Pulmonary artery endothelial cell (primary cell): ENCODE measurements at places on chromosomes 4 and X.
A peak's percentile ranks its signal among the peaks of the same experiment; 100 is the strongest.

- no peak for DNase-seq
Observed at GRCh38 chrX:148333989-148334388, 166.4 kb upstream of the AFF2 start.

DNA sequence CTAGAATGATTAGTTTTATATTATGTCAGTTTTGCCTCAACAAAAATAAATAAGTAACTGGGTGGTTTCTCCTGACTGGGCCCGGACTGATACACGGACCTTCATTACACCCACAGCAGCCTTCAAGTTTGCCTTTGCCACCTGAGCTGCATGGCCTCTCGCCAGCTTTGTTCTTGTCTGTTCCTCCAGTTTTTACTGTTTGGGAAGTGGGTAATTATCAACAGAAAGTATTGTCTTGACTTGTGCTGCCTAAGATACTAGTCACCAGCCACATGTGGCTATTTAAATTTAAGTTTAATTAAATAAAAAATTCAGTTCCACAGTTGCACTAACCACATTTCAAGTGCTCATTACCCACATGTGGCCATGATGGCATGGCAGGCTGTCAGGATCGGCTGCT, 74.7 kb upstream of the INTU start:
- DNase-seq = no peak

DNA sequence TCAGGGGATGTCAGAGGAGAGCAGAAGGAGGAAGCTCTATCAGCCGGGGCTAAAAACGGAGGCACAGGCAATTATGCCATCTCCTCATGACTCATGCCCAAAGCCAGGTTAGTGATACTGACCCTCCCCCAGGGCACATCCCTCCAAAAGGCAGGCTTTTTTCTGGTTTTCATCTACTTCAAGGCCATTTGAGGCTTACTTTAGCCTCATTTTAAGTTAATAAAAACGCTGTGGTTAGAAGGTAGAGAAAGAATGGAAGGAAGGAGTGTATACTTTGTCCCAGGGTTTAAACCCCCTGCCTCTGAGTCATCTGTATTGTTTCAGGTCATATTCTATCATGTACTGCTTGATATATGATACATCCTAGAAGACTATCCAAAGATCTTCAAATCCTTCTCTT, 89.7 kb upstream of the NDP start:
- DNase-seq = no peak

GRCh38 chr4:121791481-121791880, 9.6 kb upstream of the EXOSC9 start:
- DNase-seq = no peak

GRCh38 chr4:14084598-14084997, 457.1 kb upstream of the BOD1L1 start:
- DNase-seq = no peak

GRCh38 chrX:109036624-109037023, 300.3 kb upstream of the IRS4 start:
- DNase-seq = no peak

DNA sequence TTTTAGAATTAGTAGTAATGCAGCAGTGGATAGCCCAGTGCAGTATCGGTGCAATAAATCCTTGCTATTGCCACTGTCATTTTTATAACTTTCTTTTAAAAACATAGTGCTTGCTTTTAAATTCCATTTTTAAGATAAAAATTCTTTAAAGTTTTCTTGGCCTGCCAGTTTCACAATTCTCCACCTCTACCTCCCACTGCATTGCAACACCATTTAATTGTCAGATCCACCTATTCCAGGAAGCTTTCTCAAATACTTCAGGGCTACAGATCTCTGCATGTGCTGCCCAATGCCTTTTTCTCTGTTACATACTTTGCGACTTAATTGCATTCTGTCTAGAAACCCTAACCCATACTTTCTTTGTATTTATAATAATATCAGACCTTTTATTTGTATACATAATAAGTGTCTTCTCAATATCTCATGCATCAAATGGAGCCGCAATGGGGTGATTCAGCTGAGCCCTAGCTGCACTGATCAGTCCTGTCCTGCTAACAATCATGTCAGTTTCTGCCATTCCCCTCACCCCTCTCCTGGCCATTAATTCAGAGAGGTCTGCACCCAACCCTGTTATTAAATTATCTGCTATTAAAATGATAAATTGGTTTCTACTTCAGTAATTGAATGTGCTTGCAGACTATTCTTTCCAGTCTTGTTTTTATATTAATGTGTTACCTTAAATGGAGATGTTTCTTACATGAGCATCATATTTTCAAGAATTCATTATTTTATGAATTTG, 193.1 kb downstream of the SLIT2 start:
- DNase-seq = no peak

DNA sequence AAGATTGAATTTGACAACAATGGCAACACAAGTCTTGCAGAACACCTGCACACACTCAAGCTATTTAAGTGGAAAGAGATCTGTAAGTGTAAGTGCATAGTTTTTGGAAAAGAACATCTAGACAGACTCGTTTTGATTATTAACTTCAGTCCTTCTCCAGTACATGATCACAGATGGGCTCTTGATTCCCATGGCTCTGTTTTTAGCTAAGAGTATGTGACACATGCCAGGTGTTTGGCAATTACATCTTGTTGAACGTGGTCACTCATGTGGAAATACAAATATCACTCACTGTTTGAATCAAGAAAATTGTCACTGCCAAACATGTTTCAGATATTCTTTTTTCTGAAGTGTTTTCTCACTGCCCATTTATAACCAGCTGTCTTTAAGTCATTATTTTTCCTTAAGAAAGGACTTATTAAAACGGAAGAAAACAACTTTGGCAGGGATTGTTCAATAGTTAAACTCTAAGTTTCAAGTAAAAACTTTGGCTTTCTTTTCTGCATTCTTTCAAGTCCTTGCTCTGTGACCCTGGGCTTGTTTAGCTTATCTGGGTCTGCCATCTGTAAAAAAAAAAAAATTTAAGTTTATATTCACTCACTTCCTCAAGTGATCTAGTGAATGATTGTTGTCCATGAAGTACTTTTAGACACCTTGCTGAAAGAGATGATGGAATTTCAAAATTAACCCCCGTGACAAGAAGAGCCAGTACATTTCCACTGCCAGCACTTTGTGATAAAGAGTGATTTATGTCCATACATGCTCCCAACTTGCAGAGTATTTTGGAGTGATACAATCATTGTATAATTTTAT, 125.4 kb downstream of the ATXN3L start:
- peak; percentile 20 for DNase-seq

- DNase-seq = no peak
Observed at GRCh38 chr4:175509320-175509719, 302.7 kb downstream of the GPM6A start.

DNA sequence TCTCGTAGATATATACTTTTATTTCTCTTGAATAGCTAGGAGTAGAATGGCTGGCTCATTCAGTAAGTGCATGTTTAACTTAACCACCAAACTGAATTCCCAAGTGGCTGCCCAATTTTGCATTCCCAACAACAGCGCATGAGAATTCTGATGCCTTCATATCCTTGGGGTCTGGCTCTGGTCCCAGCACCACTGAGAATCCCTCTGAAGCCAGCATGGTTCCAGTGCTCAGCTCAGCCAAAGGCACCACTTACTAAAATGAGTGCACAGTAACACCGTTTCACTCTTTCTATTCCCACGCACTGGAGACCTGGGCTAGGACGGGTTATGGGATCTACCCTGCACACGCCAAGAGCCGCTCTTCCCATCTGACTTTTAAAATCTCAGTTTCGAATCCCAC, 60.4 kb downstream of the CASP3 start:
- DNase-seq = no peak

DNA sequence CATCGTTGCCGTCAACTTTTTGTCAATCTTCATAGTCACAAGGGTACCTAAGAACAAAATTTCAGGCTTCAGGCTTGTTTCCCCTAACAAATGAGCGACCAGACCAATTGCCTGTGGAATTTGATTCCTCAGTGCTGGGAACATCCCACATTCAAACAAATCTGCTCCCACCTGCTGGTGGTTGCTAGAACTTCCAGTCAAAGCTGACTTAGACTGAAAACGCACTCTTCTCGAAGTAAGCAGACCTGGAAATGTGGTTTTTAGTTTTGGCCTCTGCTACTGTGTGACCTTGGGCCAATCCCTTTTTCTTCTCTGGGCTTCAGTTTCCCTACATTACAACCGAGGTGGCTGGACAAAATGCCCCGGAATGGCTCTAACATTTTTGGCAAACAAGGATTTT, 1.8 kb upstream of the GABRQ start:
- no peak for DNase-seq

- DNase-seq = no peak
Observed at GRCh38 chrX:72271812-72272211, 5.2 kb downstream of the RPS4X start.

DNA sequence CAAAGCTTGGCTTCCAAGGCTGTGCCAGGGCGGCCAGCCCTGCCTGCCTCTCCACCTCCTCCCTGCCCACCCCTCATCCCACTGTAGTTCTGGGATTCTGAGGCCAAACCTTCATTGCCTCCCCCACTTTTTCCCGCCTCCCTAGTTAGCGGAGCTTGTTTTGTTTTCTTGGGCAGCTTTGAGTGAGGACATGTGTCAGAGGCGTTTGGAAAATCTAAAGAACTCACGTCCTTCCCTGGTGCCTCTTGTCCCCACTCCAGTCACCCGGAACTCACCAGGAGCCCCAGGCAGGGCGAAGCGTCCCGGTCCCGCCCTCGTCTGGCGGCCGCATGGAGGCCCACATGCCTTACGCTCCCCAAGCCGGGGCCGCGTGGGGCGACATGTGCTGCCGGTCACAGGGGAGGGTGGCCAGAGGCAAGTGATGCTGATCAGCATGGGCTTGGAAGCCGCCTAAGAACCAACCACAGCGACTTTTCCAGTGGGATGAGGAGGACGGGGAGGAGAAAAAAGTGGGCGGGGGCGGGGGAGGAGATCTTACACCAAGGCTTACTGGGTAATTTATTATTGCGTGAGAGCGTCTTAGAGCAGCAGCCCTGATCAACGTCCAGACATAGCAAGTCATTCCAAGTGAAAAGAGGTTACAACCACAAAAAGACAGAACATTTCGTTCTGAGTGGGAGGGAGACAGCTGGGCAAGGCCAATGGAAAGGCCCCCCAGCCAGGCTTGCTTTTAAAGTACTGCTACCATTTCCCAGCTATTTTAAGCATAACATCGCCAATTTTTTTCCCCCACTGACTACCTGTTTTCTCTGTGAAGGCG, 48.5 kb downstream of the PRPS1 start:
- no peak for DNase-seq
